ENCODE measurements at places on chromosomes 1 and 21. TPM values are rescaled to one million over a fixed set of nuclear protein-coding genes. Genes with fewer than 3 reads are reported as not detected.

OR2L5 gene
- not detected for total RNA-seq

HMGCL gene
- total RNA-seq: 30.8 TPM

CLDN14 gene
- total RNA-seq: not detected

DNA sequence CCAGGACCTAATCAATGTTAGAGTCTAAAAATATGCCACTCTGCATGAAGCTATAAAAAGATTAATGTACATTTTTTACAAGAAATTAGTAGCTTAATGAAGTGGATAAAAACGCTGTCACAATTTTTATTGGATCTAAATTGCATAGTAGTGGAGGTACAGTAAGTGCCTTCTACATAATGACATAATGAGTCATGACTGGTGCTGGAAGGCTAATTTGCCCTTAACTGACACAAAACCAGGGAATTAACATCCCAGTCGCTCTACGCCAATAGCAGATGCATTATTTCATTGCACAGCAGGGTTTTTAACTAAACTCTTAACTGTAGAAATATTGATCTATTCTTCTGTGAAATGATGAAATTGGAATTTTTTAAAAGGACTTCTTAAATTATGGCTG lies 33.3 kb downstream of the RRAGC start:
- DNase-seq: no peak

- DNase-seq: no peak
Measured at GRCh38 chr21:32424191-32424535, 11.7 kb downstream of the EVA1C start.

GRCh38 chr21:46171585-46171984 lies 12.7 kb downstream of the SPATC1L start:
- DNase-seq: no peak

GRCh38 chr1:176796583-176796982 lies 333.6 kb downstream of the PAPPA2 start:
- DNase-seq: no peak

GRCh38 chr1:74430342-74430934 lies 82.0 kb downstream of the LRRC53 start:
- no peak for DNase-seq

- no peak for DNase-seq
Measured at GRCh38 chr1:74481607-74482006, 30.8 kb downstream of the LRRC53 start.

- DNase-seq: no peak
Measured at GRCh38 chr21:46667741-46668380, 32.4 kb downstream of the PRMT2 start.

Data from heart right ventricle (tissue), 16 donors.